GDM1 (cell line): ENCODE measurements at places on chromosomes 7 and 10.
A peak's percentile ranks its signal among the peaks of the same experiment; 100 is the strongest.

DNA sequence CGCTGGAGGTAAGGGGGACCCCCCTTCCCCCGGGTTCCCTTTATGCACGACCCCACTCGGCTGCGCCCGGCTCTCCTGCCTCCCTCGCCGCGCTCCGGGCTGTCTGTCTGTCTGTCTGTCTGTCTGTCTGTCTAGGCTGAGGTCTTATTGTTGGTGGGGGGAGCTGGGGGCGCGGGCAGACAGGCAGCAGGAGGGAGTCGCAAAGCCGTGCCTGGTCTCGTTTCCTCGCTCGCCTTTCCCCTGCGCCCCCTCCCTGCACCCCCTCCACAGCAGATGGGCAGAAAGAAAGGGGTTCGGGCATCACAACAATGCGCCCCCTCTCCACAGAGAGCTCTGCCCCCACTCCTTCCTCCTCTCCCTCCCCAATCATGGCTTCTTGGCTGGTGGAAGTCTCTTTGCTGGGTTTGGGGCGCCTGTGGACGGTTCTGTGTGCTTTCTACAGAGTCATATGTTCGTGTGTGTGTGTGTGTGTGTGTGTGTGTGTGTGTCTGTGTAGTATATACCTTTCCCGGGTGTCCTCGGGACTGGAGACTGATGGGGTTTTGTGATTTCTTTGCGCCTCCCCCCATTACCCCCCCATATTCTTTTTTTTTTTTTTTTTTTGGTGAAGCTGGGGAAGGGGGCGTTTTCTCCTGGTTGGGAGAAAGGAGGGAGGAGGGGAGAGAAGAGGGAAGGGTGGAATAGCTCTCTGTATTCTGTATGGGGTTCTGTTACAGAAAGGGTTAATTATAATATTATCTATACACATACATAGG lies 1.9 kb downstream of the AUTS2 start:
- no peak for DNase-seq

DNA sequence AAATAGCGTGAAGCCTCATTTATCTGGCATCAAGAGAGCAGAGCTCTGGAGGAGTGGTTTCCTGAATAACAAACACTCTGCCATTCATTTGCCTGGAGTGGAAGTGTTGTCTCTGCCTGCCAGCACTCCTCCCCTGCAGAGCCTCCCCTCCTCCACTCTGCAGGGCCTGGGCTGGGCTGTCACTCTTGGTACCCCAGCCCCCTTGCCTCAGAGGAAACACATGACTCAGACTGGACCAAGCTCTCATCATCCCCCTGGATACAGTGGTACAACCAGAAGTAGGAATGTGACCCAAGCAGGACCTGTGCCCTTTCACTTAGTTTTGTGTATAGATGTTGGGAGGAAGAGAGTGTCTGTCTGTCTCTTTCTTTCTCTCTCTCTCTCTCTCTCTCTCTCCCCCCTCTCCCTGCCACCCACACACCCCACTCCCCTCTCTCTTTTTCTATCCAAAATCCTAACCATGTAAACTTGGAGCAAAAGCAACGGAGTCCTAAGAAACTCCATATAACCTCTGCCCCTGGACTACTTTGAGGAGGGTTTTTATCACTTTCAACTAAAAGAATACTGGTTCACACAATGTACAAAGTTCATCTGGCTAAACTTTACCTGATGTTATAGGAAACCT lies 43.9 kb downstream of the DOCK4 start:
- DNase-seq, result peak; percentile 32

- DNase-seq, result no peak
These were observed 139.4 kb upstream of the AGR3 start for GRCh38 chr7:17021205-17021604.

DNA sequence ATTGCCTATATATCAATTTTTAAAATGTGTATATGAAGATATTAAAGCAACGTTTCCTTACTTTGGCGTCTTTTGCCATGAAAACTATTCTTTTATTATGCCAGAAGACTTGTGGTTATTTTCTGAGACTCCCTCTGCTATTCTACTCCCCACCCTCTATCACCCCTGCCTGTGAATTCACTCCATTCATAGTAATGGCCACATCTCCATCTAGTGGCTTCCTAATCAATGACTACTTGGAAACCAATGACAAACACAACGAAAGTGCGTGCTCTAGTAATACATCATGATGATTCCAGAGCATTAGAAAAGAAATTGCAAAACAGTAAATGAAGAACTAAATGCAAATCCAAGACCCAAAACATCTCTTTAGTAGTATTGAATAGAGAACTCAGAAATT lies 186.7 kb upstream of the HGF start:
- peak; percentile 8 for DNase-seq

DNA sequence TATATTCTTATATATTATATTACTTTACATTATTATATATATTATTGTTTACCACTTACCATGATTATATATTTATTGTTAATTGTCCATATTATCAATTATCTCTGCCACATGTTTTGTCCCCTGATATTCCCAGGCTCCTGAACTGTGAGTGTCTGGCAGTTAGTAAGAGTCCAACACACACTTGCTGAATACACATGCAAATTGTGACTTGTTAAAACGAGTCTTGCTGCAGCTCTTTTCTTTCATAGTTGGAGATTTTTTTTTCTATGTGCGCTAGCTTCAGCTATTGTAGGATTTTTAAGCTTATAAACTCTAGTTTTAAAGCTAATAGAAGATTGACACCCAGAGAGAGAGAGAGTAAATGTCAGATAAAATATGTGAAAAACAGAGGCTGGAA lies 207.8 kb upstream of the FAM3C start:
- DNase-seq, result no peak

GRCh38 chr10:3802526-3803265 lies 17.7 kb upstream of the KLF6 start:
- no peak for DNase-seq

DNA sequence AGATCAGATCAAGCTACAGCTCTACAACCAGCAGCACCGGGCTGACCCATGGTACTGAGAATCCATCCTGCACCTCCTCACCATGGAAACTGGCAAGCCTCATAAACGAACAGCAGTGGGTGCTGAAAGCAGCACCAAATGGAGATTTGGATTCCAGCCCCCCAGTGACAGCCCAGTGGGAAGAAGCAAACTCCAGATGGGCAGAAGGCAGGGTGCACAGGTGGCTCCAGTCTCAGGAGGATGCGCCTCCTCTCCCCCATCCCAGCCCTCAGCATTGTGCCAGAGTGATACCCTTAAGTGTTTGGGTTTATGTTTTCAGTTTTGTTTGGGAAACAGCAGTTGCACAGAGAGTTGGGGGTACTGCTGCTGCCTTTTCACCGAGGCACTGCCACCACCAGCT lies 20.6 kb upstream of the SMO start:
- DNase-seq, result no peak

GRCh38 chr10:11553773-11554381 lies 57.6 kb downstream of the USP6NL start:
- no peak for DNase-seq

DNA sequence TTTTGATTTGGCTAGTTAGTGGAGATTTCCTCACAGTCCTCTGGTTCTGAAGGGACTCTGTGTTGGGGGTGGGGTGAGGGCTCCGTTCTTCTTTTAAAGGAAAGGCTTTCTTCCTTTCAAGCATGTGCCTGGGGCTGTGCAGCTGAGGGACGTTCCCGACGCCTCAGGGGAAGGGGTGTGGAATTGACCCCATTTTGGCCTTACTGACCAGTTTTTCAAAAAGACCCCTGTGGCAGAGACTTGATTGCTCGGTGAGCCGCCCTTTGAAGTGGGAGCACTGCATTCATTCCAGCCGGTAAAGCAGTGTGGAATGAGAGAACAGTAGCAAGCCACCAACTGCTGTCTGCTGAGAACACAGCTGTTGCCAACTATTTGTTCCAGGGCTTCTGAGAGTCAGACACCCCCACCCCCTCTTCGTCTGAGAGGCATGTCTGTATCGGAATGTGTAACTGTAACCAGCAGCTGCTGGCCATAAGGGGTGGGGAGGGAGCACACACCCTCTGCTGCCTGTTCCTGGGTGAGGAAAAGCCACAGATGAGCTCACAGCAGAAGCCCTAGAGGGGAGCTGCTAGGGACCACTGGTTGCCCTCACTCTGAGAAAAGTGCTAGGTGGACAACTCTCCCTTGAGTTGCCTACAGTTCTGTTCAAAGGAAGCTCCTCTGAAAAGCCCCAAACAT lies 33.2 kb downstream of the WBP1L start:
- no peak for DNase-seq

DNA sequence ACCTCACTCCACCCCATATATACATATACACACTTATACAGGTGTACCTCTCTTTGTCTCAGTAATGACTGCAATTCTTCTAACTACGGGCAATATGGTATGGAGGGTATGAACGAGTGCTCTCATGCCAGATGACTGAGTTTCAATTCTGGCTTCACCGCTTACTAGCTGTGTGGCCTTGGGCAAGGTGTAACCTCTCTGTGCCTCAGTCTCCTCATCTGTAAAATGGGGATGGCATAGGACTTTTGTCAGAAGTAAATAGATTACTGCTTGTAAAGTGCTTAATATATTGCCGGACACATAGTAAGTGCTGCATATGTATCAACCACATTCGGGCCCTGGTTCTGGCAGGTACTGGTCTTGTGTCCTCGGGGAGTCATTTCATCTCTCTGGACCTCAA lies 60.1 kb upstream of the IFRD1 start:
- DNase-seq, result no peak

GRCh38 chr7:101059620-101059942 lies 25.7 kb upstream of the TRIM56 start:
- DNase-seq, result no peak

DNA sequence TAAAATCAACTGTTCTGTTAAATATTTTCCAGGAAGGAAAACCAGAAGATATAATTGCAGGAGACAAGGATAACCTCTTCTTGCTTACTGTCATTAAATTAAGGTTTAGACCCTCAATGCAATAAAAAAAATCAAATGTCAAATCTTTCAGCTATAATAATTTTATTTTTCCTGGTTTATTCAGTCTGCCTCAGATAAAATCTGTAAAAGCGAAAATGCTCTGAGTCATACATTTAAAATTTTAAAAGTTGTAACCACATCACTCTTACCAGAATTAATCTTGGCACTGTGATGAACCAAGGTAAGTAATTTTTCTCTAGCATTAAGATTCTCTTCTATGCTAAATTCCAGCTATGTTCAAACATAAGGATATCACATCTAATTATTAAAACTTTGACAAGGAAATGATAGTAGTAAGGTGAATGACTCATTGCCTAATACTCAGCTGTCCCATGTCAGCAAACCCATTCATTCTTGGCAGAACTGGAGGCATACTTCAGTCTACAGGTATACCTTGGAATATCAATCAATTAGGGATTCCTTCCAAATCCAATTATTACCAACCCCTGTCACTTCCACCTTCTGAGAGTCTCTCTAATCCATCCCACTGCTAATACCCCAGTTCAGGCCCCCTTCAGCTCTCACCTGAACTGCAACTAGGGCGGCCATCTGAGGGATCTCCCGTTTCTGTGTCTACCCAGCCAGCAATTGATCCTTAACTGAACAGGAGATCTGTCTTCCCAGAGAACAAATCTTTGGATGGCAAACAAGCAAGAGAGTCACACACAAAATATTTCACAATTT lies 434.1 kb downstream of the GRM8 start:
- no peak for DNase-seq

DNA sequence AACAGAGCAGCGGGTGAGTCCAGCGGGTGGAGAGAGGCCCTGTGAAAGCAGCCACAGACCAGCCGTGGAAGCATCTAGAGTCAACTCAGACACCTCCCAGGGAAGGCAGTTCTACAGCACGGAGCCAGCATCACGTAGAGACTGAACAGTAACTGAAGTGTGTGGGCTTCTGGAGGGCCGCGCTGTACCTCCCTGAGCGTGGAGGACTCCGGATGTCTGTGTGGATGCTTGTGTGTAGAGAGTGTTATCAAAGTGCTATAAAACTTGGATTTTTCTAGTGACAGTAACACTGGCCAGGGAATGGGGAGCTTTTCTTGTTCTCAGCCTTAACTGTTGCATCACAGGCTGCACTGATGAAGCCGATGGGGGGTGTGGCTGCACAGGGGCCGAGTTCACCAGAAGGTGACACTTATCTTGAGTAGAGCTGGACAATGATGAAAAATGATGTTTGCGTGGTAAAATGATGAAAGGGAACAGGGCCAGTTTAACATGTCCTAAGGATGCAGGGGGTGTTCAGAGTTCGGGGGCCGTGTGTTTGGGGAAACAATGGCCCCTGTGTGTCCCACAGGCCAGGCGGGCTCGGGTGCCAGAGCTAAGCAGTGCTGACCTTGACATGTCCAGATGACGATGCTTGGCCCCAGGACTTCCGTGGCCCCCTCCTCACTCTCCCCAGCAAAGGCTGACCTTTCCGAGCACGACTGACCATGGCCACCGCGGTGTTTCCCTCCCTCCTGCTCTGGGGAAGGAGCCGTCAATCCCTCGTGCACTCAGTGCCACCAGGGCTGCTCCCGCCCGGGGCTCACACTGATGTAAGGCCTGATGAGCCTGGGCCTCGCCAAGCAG lies 21.9 kb downstream of the MNX1 start:
- no peak for DNase-seq

DNA sequence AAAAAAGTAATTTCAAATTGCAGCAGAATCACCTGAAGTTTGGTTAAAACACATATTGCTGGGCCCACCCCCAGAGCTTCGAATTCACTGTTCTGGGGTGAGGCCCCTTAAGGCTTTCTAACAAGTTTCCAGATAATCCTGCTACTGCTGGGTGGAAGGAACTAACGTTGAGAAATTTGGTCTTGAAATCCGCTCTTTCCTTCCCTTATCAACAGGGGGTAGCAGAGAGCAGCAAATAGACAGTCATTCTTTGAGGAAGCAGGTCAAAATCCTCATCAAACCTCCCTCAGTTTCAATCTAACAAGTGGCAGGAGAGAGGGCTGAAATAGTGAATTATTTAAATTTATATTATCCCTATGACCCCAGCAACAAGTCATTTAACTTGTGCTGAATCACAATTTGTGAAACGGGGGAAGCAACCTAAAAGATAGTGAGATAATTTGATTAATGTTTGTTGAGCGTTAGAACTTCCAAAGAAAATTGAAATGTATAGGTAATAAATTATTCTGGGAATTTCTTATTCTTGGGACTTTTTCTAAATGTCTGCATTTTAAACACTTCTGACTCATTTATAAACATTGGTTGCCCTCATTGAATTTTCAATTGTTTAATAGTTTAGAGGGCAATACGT lies 21.7 kb upstream of the MALSU1 start:
- peak; percentile 54 for DNase-seq

- DNase-seq, result no peak
These were observed 6.9 kb upstream of the AOC1 start for GRCh38 chr7:150845421-150845861.

GRCh38 chr10:14840178-14840577 lies 2.1 kb downstream of the HSPA14 start:
- DNase-seq, result no peak

GRCh38 chr10:5650664-5651387 lies 15.6 kb downstream of the ASB13 start:
- DNase-seq, result no peak
